ENCODE measurements at places on chromosomes 13 and 19.
A peak's percentile ranks its signal among the peaks of the same experiment; 100 is the strongest.

GRCh38 chr19:45245334-45245787, at the start of gene EXOC3L2:
Gene EXOC3L2 (minus strand): TSS chr19:45245407. CDS start chr19:45239045, 6,362 bp downstream.
- no peak for DNase-seq

- peak; percentile 0 for DNase-seq
Observed at GRCh38 chr13:103883164-103883563, 816.9 kb upstream of the SLC10A2 start.

- no peak for DNase-seq
Observed at GRCh38 chr13:73338389-73338788, 279.6 kb downstream of the KLF5 start.

DNA sequence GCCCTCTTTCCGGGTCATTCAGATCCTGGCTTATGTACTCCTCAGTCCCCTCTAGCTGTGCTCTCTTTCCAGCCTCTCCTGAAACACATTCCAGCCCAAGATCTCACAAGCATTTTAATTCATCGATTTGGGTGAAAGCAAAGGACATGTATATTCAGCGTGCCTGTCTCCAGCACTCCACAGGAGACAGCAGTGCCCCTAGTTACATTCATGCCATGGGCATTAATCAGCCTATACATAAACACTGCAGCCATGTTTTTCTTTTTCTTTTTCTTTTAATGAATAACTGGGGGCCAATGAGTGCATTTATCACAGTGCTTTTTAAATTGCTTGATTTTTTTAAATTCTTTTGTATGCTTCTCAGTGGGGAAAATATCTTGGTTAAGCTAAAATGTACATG, 199.1 kb downstream of the DCT start:
- DNase-seq: no peak

- peak; percentile 70 for DNase-seq
Observed at GRCh38 chr19:2475018-2475701, 767 bp upstream of the GADD45B start.

DNA sequence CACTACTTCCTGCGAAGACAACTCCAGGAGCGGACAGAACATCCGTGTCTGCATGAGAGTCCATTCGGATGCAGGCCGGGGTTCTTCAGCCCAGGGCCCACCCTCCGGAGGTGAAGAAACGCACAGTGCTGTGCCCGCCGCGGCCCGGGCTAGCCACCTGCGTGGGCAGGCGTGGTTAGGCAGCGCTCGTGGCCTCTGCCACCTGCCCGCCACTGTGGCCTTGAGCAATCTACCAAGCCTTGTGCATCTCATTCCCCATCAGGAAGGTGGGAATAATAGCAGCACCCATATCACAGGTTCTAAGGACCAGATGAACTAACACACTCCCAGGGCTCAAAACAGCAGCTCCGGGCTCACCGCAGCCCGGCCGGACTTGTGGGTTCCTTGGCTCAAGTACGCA, 26.7 kb upstream of the PABPC3 start:
- no peak for DNase-seq

DNA sequence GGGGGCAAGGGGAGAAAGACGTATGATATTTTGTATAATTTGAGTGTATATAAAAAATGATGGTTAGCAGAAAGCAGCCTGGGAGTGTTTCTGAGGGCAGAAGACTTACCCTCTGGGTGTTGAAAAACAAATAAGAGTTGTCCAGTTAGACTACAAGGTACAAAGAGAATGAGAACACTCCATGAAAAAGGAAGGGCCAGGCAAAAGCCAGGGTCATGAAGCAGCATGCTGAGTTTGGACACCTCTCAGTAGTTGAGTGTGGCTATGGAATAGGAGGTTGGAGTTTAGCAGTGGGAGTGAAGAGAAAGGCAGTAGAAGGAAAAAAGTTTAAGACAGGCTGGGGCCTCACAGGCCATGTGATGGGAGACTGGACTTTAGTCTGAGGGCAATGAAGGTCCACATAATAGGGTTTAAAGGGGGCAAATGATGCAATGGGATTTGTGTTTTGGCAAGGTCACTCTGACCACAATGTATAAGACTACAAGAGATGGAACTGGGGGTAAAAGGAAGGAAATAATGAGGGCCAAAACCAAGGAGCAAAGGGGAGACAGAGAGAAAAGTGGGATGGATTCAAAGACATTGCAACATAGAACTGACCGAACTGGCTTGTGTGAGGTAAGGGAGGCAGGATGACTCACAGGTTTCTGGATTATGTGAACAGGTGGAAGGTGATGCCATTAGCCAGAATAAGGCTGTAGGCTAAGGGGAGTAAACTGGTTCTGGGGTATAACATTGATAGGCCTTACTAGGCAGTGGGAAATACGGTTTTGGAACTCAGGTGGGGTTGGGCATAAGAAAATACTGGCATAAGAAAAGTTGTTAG, 76.6 kb downstream of the SERP2 start:
- no peak for DNase-seq

- peak; percentile 68 for DNase-seq
Observed at GRCh38 chr13:29758531-29759114, 91.8 kb downstream of the UBL3 start.

- no peak for DNase-seq
Observed at GRCh38 chr19:12484011-12484370, 625 bp downstream of the ZNF709 start.

DNA sequence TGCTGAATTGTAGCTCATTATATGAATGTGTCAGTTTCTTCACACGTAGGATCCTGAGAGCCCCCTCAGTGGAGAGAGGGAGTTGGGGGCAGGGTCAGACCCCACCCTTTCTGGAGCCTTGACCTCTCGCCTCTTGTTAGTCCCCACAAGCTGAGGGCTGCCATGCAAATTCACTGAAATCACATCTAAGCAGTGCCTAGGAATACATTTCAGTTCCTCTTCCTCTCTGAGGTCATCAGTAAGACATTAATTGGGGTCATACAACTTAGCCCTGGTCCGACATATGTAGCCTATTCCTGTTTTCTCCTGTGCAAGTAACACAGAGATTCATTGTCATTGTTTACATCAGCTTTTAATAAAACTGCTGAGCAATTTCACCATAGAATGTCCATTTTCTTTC, 30.0 kb downstream of the MYO9B start:
- DNase-seq: no peak

DNA sequence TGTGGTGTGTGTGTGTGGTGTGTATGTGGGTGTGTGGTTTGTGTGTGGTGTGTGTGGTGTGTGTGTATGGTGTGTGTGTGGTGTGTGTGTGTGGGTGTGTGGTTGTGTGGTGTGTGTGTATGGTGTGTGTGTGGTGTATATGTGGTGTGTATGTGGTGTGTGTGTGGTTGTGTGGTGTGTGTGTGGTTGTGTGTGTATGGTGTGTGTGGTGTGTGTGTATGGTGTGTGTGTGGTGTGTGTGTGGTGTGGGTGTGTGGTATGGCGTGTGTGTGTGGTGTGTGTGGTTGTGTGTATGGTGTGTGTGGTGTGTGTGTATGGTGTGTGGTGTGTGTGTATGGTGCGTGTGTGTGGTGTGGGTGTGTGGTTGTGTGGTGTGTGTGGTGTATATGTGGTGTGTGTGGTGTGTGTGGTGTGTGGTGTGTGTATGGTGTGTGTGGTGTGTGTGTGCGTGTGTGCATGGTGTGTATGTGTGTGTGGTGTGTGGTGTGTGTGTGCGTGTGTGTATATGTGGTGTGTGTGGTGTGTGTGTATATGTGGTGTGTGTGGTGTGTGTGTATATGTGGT, 8.7 kb downstream of the SHISA7 start:
- DNase-seq: no peak

GRCh38 chr19:14361824-14362223, 19.4 kb upstream of the ADGRE5 start:
- peak; percentile 52 for DNase-seq

GRCh38 chr13:31105020-31105795, 56.5 kb downstream of the HSPH1 start:
- no peak for DNase-seq

DNA sequence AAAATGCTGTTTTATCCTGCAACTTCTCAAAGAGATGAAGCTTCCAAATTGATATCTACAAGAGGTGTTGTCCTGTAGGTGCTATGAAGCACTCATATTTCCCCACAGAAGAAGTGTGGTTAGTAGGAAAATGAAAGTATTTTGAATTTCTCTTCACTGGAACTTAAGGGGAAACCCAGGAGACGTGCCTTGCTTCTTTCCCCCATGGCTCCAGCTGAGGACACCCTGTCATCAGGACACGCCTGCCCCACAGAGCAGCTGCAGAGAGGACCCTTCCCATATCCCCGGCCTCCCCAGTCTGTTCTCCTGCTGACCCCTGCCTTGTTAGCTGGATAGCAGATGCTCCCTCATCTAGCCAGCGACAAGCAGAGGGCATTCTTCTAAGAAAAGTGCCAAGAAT, 371.3 kb downstream of the COG6 start:
- DNase-seq: peak; percentile 48

DNA sequence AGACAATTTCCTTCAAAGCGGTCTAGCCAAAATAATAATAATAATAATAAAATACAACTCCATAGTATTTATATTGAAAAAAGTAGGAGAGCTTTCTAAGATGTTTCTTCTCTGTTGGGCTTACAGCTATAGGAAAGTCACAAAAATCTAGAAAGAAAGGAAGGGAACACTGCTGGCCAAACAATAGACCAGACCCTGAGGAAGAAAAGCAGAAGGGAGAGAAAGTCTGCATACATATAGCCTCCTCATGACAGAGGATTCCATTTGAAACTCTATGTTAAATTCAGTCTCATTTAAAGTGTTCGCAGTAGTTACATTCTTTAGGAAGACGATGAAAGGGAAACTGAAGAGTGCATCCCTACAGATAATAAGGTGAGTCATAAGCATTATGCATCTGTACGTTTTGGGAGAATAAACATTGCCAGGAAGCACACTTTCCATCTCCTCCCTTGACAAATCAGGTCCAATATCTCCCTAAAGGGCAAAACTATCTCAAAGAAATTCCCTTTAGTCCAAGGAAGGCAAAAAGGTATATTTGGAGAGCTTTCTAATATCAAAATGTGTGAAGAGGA, 86.5 kb downstream of the PCDH9 start:
- no peak for DNase-seq

- peak; percentile 80 for DNase-seq
Observed at GRCh38 chr19:46954993-46955812, 64.4 kb upstream of the NPAS1 start.

DNA sequence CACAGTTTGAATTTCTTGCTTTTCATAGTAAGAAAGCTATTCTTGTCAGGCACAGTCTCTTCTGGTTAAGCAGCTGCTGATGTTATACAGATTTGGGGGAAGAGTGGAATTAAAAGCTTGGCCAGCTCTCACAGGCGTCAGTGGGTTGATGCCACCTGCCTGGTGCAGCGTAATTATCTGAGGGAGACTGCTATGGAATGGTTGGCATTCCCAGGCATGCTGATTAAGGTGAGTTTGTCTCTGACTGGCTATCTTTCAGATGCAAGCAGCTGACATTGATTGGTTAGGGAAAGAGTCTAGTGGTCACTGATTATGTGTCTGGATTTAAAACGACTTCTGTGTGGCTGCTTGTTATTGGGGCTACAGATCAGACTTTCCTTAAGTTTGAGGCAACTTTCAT, 948.4 kb downstream of the UQCRFS1 start:
- DNase-seq: no peak

- no peak for DNase-seq
Observed at GRCh38 chr13:67742478-67742877, 512.3 kb upstream of the PCDH9 start.

GRCh38 chr13:102399791-102400674, 1.8 kb downstream of the FGF14 start:
- peak; percentile 23 for DNase-seq

DNA sequence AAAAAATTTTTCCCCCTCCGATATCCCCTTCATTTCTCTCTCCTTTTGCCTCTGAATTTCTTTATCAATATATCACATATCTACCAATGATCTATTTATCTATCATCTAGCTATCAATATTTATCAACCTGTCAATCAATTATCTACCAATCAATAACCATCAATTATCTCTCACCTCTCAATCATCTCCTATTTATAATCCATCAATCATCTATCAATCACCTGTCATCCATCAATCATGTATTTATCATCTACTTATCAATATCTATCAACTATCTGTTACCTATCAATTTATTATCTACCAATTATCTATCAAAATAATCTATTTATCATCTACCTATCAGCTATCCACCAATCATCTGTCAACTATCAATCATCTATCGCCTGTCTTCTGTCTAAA, 17.1 kb downstream of the MBD3L1 start:
- no peak for DNase-seq

DNA sequence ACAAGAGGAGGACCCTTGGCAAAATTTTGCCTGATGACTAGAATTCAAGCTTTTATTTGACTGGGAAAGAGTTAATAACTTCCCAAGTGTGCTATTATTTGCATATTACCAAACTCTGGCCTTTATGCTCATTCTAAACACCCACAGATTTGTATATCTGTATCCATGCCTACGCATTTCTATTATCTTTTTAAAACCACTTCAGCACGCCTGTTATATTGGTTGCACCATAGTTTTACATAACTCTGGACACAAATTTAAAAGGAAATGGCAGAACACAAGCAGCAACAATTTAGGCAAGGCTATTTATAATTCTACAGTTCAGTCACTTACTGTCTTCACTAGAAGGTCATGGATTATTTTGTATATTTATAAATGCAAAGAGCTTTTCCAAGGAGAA, 3.7 kb upstream of the RASL11A start:
- DNase-seq: no peak

DNA sequence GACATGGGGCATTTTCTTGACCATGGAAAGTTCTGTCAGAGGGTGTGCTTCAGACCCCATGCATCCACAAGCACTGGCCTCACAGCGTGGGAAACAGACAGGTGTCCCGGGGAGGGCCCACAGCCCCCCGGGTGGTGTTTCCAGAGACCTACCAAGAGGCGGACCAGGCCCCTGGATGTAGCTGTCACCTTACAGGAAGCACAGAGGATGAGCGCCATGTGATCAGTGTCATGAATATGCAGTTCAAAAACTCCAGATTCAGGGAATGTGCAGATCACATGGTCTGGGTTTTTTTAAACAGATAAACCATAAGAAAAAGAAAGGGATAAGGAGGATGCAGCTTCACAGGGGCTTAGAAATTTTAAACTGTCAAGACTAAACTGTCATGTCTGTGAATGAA, 61.0 kb upstream of the SPATA13 start:
- DNase-seq: no peak

DNA sequence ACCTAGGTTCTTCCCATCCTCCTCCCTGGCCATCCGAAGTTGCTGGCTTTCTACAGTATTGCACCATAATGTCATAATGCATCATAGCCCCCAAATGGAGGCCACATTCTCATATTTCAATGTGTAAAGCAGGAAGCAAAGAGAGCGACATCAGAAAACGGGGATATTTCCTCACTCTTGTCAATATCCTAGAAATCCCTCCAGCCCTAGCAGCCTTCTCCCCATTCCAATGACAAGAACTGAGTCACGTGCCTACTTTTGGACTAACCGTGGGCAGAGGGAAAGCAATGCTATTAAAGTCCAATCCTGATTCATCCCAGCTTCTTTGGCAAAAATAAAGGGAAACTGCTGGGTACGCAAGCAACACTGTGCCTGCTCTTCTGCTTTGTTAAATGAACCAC, 4.3 kb upstream of the RAP2A start:
- DNase-seq: no peak

DNA sequence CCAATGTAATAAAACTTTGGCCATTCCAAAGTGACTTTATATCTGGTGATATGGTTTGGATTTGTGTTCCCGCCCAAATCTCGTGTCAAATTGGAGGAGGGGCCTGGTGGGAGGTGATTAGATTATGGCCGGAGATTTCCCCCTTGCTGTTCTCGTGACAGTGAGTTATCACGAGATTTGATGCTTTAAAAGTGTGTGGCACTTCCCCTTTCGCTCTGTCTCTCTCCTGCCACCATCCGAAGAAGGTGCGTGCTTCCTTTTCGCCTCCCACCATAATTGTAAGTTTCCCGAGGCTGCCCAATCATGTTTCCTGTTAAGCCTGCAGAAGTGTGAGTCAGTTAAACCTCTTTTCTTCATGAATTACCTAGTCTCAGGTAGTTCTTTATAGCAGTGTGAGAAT, 9.3 kb upstream of the NALCN start:
- DNase-seq: no peak

- DNase-seq: no peak
Observed at GRCh38 chr19:2271234-2272103, 10.5 kb downstream of the PEAK3 start.
